ENCODE measurements at places on chromosomes 13 and 19.

DNA sequence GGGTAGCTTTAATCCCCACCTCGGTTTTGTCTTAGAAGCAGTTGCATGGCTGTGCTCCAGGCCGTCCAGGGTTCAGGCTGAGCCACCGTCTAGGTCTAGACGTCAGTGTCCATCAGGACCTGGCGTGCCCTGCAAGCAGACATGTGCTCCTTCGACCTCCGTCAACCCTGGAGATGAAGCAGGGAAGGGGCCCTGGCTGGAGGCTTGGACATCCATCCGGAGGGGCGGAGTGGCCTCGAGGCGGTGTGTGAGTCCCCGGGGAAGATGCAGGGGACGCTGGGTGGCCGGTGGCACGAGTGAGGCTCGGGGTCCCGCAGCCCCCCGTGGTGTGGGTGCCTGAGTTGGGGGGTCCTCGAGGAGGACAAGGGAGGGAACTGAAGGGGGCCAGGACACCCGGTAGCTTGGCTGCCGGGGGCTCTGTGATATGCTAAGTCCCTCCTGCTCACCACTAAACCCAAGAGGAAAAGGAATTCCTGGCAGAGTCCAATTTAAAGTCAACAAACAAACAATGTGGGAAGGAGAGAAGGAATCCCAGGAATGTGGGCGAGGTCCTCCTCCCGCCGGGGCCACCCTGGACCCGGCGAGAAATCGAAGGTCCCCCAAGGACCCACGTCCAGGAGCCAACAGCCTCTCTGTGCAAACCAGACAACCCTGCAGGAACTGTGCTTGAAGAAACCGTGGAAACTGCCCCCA is 14.9 kb upstream of the PTBP1 start:
- DNase-seq, result no peak

GRCh38 chr13:76879203-76879882 is 6.9 kb downstream of the KCTD12 start:
- DNase-seq, result no peak

DNA sequence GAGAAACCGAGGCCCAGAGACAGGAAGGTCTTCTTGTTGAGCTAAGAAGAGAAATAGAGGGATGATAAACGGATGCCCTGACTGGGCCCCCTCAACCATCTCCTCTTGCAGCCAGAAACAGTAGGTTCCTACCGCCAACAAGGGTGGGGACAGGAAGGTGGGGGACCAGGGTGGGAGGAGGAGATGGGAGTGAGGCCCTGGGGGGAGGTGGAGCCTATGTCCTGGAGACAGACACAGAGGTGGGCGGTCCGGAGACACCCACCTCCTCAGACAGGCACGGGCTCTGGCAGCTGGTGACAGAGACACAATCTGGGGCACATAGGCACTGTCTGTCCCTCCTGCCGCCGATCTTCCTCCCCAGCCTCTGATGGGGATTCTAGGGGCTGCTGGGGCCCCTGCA is 16.9 kb downstream of the GADD45B start:
- no peak for DNase-seq

- no peak for DNase-seq
Observed at GRCh38 chr13:23828866-23829265, 60.3 kb downstream of the MIPEP start.

GRCh38 chr13:21071015-21071414 is 9.6 kb upstream of the LATS2 start:
- DNase-seq, result no peak

DNA sequence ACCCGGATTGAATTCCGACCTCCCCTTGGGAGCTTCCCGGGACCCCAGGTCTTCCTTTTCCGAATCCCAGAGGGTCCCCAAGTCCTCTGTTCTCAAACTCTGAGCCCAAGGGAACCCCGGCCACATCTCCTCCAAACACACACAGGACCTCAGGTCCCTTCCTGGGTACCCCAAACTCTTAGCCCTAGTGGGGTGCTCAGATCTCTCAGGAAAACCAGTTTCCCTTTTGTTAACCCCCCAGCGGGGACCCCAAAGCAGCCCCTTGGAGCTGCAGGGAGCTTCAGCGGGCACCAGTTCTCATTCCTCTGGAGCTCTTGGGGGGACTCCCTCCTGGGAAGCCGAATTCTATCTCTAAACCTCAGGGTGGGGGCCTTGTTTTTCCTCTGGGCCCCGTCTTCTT is 774 bp downstream of the CACNG6 start:
- no peak for DNase-seq

DNA sequence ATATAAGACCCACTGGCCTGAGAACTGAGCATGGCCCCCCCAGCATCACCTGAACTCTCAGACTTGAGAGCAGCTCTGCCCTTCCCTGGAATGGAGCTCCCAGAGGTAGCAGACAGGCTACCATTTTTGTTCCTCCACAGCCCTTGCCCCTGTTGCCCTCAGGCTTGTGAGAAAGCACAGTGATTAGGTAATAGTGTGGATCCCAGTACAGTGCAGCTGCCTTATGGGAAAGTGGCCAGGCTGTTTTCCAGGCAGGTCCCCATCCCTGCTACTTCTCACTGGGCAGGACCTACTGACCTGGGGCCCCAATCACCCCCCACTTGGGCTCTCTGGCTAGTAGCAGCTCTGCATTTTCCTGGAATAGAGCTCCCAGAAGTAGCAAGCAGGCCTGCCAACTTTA is 834.0 kb downstream of the DACH1 start:
- no peak for DNase-seq

GRCh38 chr13:76764429-76764828 is 121.8 kb downstream of the KCTD12 start:
- no peak for DNase-seq

DNA sequence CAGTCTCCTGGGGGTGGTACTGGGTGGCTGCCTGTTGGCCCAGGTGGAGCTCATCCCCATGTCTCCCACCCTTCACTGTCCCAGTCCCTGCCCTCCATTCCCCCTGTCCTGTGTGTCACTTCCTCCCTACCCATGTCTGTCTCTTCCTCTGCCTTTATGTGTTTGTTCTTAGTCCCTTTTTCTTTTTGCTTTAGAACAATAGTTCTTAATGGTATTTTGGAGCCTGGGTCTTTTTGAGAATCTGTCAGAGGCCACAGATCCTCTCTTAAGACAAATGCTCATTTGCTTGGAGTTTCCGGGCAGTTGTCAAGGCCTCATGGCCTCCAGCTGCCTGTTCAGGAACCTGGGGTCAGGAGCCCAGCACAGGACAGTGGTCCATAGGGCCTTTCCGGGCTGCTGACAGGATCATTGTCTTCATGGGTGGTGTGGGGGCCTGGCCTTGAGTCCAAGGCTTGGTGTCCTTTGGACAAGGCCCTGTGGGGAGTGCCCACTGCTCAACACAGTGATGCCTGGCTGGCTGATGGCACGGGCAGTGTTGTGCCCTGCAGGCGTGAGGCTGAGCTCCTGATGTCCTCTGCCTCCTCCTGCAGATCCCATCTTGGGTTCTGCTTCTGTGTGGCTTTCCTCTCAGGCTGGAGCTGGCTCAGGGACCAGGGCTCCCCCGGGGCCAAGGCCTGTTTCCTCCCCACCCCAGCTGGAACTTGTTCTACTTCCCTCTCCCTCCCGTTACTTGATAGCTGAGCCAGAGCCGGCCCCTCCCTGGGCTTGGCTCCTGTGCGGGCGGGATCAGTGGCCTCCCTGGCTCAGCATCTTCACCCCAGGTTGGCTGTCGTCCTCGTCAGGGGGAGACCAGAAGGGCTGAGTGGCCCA is 3.5 kb downstream of the EGLN2 start:
- no peak for DNase-seq

GRCh38 chr13:69660155-69660554 is 447.5 kb upstream of the ATXN8OS start:
- no peak for DNase-seq

GRCh38 chr13:113123226-113124201 is 915 bp downstream of the F10 start:
- no peak for DNase-seq

GRCh38 chr19:2721570-2722540 is 683 bp upstream of the DIRAS1 start:
- no peak for DNase-seq

DNA sequence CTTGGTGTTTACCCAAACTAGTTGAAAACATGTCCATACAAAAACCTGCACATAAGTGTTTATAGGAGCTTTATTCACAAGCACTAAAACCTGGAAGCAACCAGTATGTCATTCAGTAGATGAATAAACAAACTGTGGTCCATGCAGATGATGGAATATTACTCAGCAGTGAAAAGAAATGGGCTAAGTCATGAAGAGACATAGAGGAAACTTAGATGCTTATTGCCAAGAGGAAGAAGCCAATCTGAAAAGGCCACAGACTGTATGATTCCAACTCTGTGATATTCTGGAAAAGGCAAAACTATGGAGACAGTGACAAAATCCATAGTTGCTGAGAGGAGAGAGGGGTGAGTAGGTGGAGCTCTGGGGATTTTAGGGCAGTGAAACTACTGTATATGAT is 38.8 kb upstream of the MCF2L start:
- no peak for DNase-seq

GRCh38 chr19:480016-480855 is 16.1 kb upstream of the MADCAM1 start:
- DNase-seq, result no peak

GRCh38 chr19:46369817-46370216 is 22.9 kb downstream of the PPP5C start:
- DNase-seq, result no peak

DNA sequence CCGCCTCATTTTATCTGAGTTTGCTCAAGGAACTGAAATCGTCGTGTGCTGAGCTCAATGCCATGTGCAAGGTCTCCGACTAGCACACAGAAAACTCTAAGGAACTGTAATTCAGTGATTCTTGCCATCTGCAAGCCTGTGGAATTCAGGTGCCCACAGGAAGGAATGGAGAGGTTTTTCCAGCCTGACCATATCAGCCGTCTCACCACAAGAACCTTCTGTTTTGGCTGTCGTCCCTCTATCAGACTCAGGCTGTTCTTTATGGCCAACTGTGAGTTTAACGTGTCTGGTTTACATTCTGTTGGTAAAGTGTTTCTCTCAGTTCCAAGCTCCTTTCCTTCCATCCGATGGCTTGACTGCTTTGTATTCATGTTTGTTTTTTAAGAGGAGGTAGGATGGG is 293.5 kb downstream of the SPRY2 start:
- no peak for DNase-seq

DNA sequence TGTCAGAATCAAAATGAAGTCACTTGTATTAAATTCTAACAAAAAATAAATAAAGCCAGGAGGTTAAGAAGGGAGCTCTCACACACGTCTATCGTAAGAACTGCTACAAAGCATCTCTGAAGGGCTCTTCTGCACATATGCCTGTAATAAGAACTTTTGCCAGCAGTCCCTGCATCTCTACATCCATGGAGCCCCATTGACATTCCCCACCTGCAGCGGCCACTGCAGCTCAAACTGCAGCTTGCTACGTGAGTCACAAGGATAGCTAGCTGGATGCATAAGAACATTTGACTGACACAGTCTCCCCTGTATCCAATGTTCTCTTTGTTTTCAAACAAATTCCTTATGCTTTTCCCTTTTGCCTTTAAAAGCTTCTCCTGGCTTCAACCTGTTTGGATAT is 68.3 kb downstream of the DNAJC3 start:
- no peak for DNase-seq

DNA sequence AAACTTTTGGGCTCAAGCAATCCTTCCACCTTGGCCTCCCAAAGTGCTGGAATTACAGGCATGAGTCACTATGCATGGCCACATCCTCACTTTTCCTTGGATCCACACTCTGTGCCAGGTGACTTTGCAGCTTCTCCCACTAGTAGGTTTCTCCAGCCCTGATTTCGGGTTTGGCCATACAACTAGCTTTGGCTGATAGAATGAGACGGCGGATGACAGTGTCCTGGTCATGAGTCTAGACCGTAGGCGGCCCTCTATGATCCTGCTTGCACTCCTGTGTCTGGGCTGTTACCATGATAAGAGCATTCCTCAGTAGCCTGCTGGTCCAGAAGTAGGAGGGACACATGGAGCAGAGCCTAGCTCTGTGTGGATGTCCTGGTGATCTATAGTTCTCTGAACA is 112.5 kb upstream of the KL start:
- DNase-seq, result no peak

- no peak for DNase-seq
Observed at GRCh38 chr13:95479731-95480130, 72.8 kb upstream of the CLDN10 start.

GRCh38 chr13:113393226-113393562 is 29.3 kb upstream of the GRTP1 start:
- DNase-seq, result no peak

DNA sequence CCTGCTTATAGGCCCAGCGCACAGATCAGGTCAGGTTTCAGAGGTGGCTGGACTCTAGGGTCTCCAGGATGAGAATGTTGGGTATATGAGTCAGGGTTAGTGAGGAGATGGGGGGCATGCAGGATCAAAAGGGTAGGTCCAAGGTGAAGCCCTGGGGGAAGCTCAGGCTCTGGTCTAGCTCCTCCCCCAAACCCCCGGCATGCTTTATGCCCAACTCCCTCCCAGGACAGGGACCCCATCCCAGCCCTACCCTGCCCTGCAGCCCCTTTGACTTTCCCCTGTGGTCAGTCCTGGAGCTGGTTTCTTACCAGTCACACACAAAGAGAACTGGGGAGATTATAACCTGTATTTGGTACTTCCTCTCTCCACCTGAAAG is 9.8 kb upstream of the CEACAM18 start:
- DNase-seq, result no peak

- no peak for DNase-seq
Observed at GRCh38 chr19:51136851-51137551, 5.1 kb upstream of the SIGLEC7 start.

- no peak for DNase-seq
Observed at GRCh38 chr13:24668955-24669582, 11.1 kb upstream of the ATP12A start.

GRCh38 chr13:27921421-27921960 is 1.7 kb downstream of the PDX1 start:
- DNase-seq, result no peak

GRCh38 chr19:3622224-3622623 is 4.4 kb downstream of the CACTIN start:
- no peak for DNase-seq

DNA sequence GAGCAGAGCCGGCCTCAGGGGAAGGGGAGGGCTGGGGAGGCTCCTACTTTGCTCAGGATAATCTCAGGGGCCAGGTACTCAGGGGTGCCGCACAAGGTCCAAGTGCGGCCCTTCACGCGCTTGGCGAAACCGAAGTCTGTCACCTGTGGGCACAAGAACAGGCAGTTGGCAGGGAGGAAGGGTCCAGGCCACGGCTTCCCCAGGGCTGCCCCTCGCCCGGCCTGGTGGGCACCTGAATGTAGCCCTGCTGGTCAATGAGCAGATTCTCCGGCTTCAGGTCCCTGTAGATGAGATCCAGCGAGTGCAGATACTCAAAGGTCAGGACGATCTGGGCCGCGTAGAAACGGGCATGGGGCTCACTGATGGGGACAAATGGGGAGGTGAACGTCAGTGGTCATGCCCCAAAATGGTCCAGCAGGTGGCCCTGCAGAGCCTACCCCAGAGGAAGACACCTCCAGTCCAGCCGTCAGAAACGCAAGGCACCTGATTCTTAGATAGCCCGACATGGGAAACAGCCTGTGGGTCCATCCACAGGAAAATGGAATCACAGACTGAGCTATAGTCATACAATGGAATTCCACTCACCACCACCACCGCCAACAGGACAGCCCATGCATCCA is 7.1 kb upstream of the SAMD1 start:
- no peak for DNase-seq

GRCh38 chr13:29490561-29490885 is 105.0 kb downstream of the SLC7A1 start:
- no peak for DNase-seq

- no peak for DNase-seq
Observed at GRCh38 chr19:49642492-49643035, 555 bp downstream of the SCAF1 start.

- peak; percentile 86 for DNase-seq
Observed at GRCh38 chr13:93356469-93356868, 129.9 kb downstream of the GPC6 start.

- DNase-seq, result no peak
Observed at GRCh38 chr13:49253310-49253709, 5.6 kb downstream of the CDADC1 start.

GRCh38 chr19:10412257-10412977 is 7.9 kb upstream of the PDE4A start:
- DNase-seq, result no peak
